ENCODE measurements at places on chromosomes 4 and X.

DNA sequence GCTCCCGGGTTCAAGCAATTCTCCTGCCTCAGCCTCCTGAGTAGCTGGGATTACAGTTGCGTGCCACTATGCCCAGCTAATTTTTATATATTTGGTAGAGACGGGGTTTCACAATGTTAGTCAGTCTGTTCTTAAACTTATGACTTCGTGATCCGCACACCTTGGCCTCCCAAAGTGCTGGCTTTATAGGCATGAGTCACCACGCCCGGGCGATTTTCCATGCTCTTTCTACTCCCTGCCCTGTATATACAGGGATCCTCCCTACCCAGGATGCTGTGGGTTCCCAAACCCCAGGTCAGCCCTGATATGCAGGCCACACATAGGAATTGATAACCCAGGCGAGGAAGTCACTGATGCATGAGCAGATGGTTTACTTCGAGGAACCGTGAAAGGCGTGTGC is 31.4 kb downstream of the SSX5 start:
- no peak for DNase-seq

- DNase-seq = peak; percentile 18
Observed at GRCh38 chrX:110836982-110837381, 41.4 kb upstream of the CHRDL1 start.

GRCh38 chrX:16683007-16683664 is 29.3 kb downstream of the CTPS2 start:
- DNase-seq = no peak

GRCh38 chr4:177271091-177271490 is 38.6 kb upstream of the NEIL3 start:
- no peak for DNase-seq

DNA sequence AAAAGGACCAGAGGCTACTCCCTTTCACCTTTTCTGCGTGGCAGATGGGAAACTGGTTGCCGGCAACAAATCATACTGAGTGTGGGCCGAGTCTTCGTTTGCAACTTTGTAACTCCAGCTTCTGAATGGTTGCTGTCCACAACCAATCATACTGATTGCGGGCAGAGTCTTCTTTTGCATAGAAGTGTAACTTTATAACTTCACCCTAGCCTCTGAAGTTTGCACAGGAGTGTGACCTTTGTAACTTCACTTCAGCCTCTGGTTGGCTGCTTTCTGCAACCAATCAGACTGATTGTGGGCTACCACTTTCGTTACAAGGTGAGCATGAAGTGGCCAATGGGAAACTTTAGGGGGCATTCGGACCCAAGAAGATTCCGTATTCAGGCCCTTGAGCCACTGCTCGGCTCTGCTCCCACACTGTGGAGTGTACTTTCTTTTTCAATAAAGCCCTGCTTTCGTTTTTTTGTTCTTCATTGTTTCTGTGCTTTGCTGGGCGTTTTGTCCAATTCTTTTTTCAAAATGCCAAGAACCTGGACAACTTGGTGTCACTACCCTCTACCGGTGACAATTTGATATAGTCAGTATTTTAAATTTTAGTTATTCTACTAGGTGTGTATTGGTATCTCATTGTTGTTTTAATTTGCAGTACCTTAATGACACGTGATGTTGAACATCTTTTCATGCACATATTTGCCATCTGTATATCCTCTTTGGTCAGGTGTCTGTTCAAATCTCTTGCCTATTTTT is 9.0 kb upstream of the PAGE5 start:
- peak; percentile 56 for DNase-seq

- DNase-seq = no peak
Observed at GRCh38 chr4:80014531-80014930, 58.5 kb downstream of the ANTXR2 start.

DNA sequence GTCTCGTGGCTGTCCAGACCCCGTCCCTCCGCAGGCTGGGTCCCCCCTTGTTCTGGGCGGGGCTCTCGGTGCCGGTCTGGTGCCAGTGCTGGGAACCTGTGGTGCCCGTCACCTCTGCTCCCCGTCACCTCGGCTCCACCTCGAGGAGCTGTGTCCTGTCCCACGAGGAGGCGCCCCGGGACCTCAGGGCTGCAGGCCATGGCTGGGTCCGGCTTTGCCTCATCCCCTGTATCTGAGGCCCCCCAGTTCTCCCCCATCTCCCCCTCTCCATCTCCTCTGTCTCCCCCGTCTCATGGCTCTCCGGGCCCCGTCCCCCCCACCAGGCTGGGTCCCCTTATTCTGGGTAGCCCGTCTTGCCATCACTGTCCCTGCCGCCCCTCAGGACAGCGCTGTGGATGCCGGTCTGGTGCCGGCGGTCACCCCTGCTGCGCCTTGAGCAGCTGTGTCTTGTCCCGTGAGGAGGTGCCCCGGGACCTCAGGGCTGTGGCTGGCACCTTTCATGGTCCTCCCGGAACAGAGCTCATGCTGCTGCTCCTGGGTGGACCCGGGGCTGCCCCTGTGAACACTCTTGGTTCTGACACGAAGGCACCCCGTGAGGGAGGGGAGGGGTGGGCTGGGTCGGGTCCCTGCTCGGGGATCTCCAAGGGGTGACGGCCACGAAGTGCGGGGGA is 13.4 kb upstream of the GTPBP6 start:
- no peak for DNase-seq

DNA sequence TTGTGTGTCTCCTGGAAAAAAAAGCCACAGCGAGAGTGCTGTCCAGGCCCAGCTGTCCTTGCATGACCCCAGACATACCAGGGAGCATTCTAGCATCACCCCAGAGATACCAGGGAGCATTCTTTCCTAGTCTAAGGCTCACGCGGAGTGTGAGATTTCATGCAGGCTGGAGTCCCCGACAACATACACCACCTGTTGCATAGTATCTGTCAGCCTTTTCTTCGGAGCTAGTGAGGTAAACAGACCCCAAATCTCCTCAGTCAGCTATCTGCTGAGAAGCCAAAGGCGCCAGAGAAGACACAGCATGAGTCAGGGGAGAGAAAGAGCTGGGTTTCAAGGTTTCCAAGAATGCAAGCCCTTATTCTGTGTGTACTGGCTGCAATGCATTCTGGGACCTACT is 23.1 kb upstream of the ZXDA start:
- DNase-seq = no peak

DNA sequence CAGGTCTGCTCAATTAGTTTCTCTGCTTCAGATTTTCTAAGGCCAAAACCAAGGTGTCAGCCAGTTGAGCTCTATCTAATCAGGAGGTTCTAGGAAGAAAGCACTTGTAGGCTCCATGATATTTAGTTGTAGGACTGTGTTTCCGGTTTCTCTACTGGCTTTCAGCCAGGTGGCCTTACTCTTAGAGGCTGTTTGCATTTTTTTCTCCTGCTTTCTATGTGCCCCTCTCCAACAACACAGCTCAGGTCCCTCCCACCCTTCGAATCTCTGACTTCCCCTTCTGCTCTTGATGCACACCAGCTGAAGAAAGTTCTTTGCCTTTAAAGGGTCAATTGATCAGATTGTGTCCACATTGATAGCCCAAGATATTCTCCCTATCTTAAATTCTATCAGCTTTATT is 245.2 kb downstream of the RAB28 start:
- peak; percentile 21 for DNase-seq

DNA sequence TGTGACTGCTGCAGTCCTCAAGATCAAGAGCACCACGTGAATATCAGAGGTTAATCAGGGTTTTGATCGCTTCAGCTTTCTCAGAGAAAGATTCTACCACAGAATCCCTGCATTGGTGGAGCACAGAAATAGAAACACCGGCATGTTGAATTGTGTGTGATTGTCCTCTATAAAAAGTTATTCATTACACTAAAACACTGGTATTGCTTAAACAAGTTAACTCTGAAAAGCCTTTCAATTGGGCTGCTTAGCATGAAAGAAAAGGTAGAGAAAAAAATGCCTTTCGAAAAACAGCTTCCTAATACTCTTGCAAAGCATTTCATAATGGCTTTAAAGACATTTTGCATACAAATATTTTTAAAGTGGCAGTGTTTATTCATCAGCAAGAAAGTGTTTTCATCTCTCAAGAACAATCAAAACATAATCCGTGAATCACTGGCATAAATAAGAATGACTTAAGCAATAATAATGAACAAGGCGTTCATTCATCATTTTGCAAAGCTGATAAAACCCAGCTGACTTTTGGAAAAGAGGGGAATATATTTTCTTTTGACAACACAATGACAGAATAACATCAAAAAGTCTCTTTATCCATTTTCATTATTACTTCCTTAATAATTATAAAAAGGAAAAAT is 61.1 kb downstream of the HELT start:
- no peak for DNase-seq

DNA sequence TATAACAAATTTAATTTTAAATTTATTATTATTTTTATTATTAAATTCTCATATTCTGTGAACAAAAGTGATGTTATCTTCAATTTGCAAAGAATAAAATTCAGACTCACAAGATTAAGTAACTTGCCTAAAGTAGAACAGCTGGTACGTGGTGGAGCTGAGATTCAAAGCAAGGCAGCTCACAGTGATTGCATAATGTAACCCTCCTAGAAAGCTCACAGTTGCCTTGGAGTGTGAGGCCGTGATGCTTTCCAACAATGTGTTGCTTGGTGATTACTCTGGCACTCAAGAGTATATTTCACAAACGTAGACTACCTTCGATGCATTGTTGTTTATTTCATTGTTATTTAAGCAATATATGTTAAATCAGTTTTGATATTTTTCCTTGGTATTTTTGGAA is 1039.2 kb upstream of the PABPC4L start:
- DNase-seq = no peak

GRCh38 chr4:183097231-183098018 is 1.6 kb upstream of the WWC2 start:
- no peak for DNase-seq

GRCh38 chr4:8334786-8335460 is 65.4 kb downstream of the HTRA3 start:
- peak; percentile 91 for DNase-seq

GRCh38 chr4:15012017-15012788 is 9.9 kb downstream of the CPEB2 start:
- DNase-seq = no peak

DNA sequence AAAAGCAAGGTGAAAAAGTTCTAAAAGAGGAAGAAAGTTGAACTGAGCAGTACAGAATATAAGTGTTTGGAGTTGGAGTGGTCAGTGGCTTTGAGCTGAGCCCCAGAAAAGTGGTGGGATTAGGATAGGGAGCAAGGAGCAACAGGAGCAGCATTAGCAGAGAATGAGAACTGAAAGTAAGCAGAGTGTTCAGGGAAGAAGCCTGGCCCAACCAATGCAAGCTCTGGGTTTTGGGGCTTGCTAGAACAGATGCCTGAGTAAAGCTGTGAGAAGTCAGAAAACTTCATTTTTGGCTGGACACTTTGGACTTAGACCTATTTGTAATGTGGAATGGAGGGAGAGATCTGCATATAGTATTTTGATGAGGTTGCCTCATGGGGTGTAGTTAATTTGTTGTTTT is 17.8 kb downstream of the JADE1 start:
- DNase-seq = no peak

DNA sequence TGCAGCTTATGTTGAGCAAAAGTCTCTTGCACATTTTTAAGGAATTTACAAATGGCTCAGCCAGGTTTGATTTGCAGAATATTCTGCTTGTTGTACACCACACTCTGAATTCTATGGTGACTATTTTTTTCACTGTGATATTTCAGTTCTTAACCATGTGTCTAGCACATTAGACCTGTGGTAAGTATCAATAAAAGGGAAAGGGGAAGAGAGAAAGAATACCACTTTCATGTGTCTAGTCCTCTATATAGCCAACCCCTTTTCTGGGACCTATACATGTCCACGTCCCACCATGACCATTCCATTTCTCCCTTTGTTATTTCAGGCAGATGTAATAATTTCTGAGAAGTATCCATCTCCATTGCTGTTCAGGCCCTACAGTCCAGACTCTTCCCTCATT is 121.3 kb upstream of the PNPLA4 start:
- DNase-seq = no peak

DNA sequence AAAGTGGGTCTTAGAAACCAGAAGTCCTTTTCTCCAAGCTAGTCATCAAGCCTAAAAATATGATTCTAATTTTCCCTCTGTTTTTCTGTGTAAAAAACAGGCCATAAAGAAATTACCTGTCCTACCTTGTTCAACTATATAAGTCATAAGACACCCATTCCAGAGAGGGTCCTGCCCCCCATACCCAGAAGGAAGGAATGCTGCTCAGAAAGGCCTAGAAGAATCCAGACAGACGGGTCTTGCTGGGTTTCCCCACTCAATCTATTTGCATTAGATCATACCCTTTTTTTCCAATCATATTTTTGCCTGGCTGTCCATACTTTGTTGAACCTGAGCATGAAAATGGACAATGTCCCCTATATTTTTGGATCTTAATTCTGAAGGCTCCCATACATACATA is 16.3 kb upstream of the XAGE2 start:
- DNase-seq = no peak

- no peak for DNase-seq
Observed at GRCh38 chr4:165111906-165112367, 723 bp downstream of the TMEM192 start.
